ENCODE measurements at places on chromosomes 2 and 18.

DNA sequence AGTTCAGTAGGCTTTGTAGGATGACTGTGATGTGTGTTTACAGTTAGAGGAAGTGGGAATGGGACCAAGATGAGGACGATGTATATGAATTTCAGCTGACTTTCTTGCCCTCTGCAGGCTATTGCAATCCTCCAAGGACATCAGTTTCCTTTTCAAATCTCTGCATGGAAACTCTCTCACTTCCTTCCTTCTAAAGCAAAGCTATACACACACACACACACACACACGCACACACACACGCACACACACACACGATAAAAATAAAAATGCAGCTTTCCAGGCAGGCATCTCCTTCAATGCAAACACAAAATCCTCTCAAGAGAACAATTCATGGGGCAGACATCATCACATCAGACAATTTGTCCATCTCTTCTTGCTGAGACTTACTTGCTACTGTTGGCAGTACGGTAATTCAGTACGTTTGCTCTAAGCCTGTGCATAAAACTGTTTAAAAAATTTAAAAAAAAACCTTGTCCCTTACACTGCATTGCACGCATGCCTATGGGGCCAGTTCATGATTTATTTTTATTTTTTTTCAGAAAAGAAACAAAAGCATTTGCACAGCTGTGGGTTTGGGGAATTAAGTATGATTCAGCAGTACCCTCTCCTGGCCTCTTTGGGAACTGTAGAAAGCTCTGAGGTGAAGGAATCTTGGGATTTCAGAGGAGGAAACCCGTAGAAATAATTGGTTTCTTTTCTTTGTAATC lies 27.1 kb upstream of the ICOS start:
- peak; percentile 71 for DNase-seq

DNA sequence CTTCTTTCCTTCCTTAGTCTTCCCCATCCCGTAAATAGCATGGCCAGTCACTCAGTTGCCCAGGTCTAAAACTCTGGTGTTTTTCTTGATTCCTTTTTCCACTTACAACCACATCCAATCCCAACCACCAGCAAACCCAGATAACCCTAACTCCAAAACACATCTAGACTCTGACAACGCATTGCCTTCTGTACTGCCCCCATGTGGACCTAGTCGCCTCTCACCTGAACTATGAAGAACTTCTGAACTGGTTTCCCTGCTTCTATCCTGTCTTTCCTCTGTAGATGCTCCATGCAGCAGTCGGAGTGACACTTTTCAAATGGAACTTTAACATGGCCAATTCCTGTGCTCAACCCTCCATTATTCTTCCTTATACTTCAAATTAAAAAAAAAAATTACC lies 26.5 kb downstream of the ST6GAL2 start:
- DNase-seq, result no peak

DNA sequence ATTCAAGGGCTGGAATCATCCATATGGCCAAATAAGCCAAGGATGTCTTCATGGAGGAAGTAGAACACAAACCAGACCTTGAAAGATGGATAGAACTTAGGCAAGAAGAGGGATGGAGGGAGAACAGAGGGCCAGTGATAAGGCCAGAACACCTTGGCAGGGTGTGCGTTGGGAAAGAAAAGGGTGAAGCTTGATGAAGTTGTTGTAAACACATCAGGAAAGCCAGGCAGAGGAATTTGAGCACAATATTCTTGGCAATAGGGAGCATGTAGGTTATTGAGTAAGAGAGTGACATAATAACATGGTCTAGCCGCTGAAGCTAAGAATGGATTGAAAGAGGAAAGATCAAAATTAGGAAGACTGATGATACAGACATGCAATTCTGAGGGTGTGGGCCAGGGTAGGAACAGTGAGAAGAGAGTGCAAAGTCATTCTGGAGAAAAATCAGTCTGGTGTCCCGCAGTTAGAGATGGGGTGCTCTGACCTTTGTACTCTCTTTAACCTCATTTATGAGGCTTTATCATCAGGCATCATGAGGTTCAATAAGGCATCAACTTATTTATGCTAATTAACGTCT lies 41.0 kb downstream of the SLC14A2 start:
- no peak for DNase-seq

DNA sequence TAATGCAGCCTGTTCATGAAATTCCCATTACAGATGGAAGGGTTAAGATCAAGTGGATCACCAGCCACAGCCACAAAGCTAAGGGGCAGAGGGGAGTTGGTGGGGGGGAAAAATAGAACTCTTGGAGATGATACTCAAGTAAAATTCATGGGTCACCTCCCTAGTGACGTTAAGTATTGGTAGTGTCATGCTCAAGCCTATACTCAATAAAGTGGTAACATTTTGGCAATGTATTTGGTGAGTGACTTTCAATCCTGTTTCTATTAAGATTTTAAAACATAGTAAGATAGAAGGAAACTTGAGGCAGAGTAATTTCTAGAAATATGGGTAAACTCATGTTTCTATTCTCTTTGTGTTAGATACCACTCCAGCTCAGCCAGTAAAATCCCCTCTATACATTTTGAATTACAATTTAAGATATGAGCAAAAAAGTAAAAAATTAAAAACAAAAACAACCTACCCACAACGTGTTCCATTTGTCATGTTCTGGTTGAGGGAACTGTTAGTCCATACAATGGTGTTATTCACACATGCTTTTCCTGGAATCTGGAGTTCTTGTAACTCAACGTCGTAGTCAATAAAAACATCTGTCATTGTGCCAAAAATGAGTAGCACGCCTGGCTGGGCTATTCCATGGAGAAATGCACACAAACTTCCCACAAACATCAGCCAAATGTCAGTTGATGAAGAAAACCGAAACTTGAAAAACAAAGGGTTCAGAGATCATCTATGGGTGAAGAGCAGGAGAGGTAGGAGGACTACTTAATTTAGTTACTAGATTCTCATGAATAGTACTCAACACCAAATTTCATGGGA lies 18.1 kb downstream of the ABCB11 start:
- DNase-seq, result no peak

GRCh38 chr2:161947406-161947805 lies 126.6 kb downstream of the DPP4 start:
- no peak for DNase-seq

Measured in CD4-positive, CD25-positive, alpha-beta regulatory T cell (primary cell).